ENCODE measurements at places on chromosomes 5 and 9.

GRCh38 chr5:108661590-108662219 is 86.0 kb upstream of the FER start:
- DNase-seq: no peak

DNA sequence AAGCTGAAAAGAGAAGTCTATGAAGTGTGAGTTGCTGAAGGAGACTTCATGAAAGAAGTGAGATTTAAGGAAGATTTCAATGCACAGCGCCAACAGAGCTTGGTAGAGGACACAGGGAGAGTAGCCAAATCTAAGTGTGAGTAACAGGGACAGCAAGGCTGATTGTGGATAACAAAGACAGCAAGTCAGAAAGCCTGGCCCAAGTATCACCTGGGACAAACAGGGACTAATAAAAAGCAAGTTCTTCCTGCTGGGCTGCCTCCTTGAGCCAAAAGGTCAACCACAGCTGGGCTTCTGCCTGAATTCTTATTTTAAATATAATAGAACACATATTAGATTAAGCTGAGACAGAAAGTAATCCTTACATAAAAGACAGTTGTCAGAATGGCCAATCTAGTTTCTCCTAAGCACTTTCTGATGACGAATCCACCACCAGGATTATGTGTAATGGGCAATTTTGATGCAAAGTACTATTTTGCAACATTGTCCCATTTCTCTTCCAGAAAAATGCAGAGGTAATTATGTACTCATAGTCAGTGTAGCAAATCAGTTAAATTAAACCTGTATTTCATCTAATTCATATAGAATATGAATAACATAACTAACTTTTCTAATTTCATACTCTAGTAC is 73.8 kb downstream of the MAPKAP1 start:
- DNase-seq: no peak

DNA sequence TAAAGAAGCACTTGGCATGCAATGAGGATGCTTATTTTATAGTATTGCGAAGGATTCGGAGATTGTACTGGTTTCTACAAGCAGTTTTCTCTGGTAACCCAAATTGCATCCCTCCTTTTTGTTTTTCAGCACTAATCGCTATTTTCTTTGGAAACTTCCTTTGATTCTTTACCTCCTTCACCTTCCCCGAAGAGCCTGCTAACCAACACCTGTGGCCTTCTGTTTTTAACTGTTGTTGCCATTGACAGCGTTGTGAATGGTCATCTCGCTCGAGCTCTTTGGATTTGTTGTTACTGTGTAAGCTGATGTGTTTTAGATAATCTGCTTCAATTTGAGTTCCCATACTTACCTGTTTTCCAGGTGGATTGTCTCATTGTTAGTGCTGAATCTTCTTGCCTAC is 1.1 kb downstream of the CNOT6 start:
- no peak for DNase-seq

DNA sequence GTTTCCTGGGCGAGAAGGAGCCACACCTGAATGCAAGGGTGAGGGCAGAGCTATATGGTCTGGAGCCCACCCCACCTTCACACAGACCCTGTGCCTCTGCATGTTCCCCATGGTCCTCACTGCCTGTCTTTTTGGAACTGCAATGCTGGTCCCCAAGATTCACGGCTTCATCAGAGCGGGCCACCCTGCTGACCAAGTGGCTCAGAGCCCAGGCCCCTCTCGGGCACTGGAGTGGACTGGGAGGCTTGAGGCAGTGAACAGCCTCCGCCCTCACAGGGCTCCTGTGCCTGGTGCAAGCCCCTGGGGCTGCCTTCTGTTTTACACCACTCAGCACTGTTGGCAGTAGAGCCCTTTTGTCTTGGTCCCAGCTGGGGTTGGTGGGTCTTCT is 143.2 kb downstream of the CACNA1B start:
- DNase-seq: no peak

- no peak for DNase-seq
These were observed 199.2 kb downstream of the TRIO start for GRCh38 chr5:14342306-14342705.

- no peak for DNase-seq
These were observed 27.3 kb downstream of the NR6A1 start for GRCh38 chr9:124743686-124744348.

DNA sequence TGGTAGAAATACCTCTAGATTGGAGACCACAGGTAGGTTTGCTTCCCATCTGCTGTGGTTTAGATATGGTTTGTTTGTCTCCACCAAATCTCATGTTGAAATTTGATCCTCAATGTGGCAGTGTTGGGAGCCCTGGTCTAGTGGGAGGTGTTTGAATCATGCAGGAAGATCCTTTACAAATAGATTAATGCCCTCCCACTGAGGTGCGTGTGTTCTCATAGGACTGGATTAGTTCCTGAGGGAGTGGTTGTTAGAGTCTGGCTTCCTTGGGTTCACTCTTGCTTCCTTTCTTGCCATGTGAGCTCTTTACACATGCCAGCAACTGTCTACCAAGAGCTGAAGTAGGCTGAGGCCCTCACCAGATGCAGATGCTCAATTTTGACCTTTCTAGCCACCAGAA is 391.1 kb upstream of the GRIA1 start:
- DNase-seq: no peak

DNA sequence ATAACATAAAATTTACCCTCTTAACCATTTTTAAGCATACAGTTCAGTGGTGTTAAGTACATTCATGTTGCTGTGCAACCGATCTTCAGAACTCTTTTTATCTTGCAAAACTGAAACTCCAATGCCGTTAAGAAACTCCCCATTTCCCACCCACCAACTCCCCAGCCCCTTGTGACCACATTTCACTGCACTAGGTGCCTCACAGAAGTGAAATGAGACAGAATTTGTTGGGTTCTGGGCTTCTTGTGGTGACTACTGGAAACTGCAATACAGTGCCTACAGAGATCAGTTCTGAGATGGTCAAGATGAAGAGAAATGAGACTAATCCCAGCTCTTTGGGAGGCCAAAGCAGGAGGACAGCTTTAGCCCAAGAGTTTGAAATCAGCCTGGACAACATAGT is 202.1 kb upstream of the SLC30A5 start:
- no peak for DNase-seq

DNA sequence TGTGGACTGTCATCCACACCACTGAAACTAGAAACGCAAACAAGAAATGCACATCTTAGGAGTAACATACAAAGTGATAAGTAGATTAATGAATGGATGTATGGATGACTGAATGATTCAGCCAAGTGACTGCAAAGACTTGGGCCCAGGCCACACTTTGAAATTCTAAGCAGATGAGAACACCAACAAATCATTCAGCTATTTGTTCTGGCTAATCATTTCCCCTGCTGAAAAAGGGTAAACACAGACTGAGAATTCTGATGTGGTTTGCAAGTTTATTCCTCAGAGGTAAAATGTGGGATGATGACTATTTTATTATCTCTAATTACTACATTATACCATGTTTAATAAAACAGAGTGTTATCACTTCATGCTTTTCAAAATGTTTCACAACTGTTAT is 163.2 kb upstream of the ADAMTS16 start:
- no peak for DNase-seq

DNA sequence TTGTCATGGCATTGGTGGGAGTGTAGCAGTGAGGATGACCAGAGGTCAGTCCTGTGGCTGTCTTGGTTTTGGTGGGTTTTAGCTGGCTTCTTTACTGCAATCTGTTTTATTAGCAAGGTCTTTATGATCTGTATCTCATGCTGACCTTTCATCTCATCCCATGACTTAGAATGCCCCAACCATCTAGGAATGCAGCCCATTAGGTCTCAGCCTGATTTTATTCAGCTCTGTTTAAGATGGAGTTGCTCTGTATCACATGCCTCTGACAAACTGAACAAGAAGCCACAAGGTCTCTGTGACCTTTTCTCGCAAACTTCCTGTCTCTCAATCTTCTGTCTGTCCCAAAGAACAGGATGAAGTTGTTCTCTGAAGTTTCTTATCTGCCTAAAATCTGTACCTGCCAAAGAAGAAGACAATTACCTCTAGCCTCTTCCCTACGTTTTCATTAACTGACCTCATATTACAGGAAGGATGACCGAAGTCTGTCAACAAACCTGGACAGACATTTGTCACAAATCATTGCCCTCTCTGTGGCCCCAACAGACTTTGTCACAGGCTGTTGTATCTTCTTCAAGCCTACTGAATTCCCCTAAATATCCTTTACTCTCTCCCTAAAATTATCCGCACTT is 284.2 kb upstream of the SEMA6A start:
- DNase-seq: no peak

DNA sequence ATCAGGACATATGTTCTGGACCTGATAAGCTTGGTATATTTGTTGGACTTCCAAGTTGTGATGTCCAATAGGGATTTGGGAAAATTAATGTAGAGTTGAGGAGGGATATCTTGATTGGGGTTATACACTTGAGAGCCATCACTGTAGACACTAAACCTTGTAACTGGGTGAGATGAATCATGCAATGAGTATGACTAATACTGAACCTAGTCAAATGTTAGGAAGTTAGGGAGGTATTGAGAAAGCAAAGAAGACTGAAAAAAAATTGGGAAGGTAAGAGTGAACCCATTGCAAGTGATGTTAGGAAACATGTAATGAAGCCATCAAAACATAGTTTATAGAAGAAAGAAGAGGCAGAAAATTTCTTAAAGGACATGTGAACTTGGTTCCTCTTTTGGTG is 668.4 kb upstream of the CDH9 start:
- DNase-seq: no peak

GRCh38 chr5:122142480-122143164 is 13.3 kb downstream of the ZNF474 start:
- DNase-seq: no peak

GRCh38 chr5:22751536-22751935 is 101.6 kb downstream of the CDH12 start:
- no peak for DNase-seq

DNA sequence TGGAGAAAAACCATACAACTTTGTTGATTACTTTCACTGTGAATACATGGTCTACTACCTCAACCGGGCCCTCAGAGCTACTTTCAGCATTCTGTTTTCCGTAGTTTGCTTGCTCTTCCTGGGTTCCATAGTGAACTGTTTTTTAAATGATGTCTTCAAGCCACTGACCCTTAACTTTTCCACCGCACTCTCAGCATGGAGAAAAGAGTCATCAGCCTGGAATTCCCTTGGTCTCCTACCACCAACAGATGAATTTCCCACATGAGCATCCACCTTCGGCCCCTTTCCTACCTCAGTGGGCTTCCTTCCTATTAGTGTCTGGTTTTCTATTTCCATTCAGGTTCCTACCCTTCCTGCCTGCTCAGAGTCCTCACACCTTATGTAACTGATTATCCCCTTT is 135.9 kb upstream of the ADAMTSL1 start:
- DNase-seq: no peak

- no peak for DNase-seq
These were observed 433.5 kb downstream of the DMAC1 start for GRCh38 chr9:7366121-7366520.

GRCh38 chr9:15543047-15543813 is 9.6 kb upstream of the CCDC171 start:
- DNase-seq: no peak

DNA sequence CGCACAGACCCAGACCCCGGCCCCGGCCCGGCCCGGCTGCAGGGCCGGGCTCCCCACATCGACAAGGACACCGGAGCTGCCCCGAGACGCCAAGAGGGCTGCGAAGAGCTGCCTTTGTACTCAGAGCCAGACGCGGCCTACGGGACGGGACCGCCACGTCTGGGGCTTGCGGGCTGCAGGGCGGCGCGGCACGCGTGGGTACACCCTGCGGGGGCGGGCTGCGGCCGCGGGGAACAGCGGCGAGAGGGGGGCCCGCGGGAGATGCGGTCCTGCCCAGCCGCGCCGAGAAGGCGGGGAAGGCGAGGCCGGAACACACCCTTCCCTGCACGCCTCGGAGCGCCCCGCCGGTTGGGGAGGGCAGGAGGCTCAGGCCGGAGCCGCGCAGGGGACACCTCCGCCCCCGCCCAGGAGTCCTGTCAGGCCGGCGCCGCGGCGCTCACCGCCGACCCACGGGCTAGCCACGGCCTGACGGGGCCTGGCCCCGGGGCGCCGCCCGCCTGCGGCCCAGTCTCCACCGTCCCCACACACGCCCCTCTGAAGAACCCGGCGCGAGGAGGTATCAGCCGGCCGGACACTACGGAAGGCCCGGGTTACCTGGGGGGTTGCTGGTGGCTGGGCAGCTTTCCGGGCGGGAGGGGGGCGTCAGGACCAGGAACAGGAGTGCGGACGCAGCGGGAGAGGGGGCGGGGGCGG is 478 bp downstream of the RAB14 start:
- peak; percentile 49 for DNase-seq

GRCh38 chr9:108463932-108464606 is 391.7 kb downstream of the ACTL7B start:
- DNase-seq: no peak

GRCh38 chr5:54337523-54337922 is 27.1 kb upstream of the ARL15 start:
- DNase-seq: no peak

GRCh38 chr9:11618241-11618805 is 1005.5 kb upstream of the PTPRD start:
- no peak for DNase-seq

DNA sequence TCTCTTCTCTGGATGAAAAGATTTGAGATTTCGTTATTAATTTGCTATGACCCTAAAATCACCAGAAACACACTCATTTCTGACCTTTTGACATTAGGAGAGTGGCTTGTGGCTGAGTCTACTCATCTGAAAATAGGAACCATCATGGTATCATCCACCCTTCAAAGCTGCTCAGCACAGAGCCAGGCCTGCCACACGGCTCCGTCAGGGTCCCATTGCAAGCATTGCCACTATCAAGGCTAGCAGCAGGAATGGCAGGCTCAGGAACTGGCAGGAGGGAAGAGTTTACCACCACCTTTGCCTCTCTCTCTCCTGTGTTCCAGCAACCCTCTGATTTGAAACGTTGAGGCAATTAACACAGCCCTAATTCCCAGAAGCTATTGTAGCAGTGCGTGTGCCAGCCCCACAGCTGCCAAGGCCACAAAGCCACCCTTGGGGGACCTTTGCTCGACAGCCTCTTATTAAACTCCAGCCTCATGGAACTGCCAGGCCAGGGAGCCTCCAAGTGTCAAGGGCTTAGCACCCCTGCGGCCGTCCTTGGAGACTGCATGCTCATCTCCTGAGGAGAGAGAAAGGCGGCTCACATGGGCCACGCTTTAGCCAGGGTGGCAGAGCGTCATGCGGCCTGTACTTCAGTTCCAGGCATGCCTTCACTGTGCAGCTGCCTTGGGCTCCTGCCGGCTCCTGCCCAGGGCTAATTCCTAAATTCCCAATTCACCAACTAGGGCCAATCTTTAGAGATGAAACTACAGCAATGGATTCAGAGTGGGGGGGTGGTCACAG is 145.9 kb downstream of the ROR2 start:
- DNase-seq: no peak

DNA sequence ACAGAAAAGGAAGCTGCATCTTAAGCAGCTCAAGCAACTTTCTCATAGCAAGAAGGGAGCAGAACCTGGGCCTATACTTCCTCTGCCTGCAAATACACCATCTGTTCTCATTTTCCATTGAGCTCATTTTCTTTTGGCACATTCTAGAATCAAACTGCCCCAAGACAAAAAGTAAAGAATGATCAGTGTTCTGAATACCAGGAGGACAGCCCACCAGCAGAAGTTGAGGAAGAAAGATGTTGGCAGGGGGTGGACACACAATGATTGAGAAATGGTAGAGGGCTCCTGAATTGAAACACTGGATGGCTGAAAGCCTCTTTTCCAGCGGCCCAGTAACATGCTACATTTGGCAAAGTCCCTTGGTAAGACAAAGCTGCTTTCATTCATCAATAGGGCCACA is 171.8 kb downstream of the MED10 start:
- DNase-seq: no peak

All from endothelial cell (in vitro differentiated cells).